Pulmonary artery endothelial cell (primary cell): ENCODE measurements at places on chromosomes 4 and X.

- DNase-seq: no peak
These were observed 157.3 kb downstream of the AASDH start for GRCh38 chr4:56229947-56230346.

- peak; percentile 13 for DNase-seq
These were observed 9.5 kb downstream of the AMBN start for GRCh38 chr4:70601422-70602039.

DNA sequence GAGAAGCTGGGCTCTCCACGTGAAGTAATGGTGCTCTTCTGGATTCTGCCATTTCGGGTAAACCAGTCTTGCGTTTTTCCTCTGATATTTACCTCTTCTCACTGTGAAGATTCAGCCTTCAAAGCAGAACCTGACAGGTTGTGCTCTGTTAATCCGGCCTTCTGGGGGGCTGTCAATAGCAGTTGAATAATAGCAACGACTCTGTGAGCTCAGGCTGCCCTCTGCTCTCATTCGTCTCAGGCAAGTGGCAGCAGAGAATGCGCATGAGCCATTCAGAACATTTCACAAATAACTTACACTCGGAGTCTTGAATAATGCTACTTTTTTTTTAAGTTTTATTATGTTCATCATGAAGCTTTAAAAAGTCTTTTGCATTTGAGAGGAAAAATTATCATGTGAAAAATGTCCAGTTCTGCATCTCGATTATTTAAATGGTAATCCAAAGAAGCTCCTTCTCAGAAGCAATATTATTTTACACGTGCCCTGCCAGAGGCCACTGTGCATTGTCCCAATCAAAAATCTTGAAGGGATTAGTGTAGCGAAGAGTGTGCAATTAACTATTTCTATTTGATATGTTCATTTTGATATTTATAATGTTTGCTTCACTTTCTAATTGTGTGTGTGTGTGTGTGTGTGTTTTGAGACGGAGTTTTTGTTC is 354.2 kb upstream of the FAT1 start:
- no peak for DNase-seq

GRCh38 chr4:148263127-148263526 is 179.1 kb downstream of the NR3C2 start:
- DNase-seq: no peak

GRCh38 chr4:87904639-87905160 is 70.8 kb upstream of the SPP1 start:
- no peak for DNase-seq

DNA sequence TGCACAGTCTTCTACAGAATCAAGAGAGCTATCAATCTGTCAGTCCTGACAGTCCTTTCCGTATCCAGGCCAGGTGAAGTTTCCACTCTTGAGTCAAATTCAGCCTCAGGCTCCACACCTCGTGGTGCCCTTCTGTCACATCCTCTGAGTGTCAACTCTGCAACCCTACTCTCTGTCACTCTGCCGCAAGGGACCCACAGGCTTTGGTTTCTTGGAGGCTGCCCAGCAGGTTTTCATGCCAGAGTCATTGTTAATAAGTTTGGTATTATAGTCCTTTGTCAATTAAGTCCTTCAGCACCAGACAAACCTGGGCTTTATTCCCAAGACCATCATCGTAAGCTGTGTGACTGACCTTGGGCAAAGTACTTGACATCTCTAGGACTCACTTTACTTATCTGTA is 83.4 kb upstream of the KLHL13 start:
- no peak for DNase-seq

- DNase-seq: no peak
These were observed 16.2 kb upstream of the FHL1 start for GRCh38 chrX:136130931-136131833.

DNA sequence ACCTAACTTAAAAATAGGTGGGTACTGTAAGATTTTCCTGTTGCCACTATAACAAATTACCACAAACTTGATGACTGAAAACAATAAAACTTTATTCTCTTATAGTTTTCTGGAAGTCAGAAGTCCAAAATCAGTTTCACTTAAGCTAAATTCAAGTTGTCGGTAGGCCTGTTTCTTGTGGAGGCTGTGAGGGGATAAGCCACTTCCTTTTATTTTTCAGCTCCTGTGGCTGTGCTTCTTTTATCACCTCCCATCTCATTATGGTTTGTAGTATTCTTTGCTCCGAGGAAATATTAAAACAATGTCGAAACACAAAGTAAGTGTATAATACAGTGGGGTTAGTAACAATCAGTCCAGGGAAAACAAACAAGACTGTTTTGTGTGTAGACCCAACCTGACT is 610.5 kb upstream of the TECRL start:
- no peak for DNase-seq

GRCh38 chr4:85826060-85826678 is 351.2 kb downstream of the ARHGAP24 start:
- no peak for DNase-seq

DNA sequence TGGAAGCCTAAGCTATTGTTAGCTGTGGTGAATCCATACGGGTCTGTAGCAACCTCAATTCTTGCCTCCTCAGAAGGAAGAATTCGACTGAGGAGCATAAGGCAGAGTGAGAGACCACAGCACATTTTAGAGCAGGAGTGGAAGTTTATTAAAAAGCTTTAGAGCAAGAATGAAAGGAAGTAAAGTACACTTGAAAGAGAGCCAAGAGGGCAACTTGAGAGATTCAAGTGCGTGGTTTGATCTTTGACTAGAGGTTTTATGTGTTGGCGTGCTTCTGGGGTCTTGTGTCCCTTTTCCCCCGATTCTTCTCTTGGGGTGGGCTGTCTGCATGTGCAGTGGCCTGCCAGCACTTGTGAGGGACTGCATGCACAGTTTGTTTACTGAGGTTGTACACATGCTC is 880.6 kb upstream of the INTU start:
- DNase-seq: no peak

GRCh38 chr4:23978002-23978401 is 88.2 kb upstream of the PPARGC1A start:
- DNase-seq: no peak

- no peak for DNase-seq
These were observed 243.9 kb upstream of the GRIA3 start for GRCh38 chrX:122940199-122940598.

GRCh38 chr4:11801466-11802446 is 373.1 kb upstream of the HS3ST1 start:
- DNase-seq: peak; percentile 90

DNA sequence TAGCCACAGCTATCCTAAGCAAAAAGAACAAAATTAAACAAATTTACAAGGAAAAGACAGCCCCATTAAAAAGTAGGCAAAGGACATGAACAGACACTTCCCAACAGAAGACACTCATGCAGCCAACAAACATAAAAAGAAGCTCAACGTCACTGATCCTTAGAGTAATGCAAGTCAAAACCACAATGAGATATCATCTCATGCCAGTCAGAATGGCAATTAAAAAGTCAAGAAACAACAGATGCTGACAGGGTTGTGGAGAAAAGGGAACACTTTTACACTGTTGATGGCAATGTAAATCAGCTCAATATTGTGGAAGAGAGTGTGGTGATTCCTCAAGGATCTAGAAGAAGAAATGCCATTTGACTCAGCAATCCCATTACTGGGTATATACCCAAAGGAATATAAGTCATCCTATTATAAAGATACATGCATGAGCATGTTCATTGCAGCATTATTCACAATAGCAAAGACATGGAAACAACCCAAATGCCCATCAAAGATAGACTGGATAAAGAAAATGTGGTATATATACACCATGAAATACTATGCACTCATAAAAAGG is 163.0 kb upstream of the TET2 start:
- DNase-seq: no peak

DNA sequence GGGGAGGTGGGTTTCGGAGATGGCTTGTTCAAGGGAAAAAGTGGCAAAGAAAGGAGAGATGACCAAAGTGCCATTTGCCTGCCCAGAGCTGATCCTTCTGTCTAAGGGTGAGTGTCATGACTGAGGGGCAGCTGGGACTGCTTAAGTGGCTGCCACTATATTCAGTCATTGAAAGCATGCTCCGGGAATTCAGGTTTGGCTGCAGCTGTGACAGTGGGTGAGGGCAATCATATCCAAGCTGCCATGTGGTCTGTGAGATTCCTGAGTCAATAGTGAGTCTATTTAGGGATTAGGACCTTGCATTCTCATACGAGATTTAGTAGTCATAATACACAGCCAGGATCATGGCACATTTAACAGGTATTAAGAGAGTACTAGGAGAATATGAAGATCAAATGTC is 138.8 kb upstream of the BANK1 start:
- DNase-seq: no peak

DNA sequence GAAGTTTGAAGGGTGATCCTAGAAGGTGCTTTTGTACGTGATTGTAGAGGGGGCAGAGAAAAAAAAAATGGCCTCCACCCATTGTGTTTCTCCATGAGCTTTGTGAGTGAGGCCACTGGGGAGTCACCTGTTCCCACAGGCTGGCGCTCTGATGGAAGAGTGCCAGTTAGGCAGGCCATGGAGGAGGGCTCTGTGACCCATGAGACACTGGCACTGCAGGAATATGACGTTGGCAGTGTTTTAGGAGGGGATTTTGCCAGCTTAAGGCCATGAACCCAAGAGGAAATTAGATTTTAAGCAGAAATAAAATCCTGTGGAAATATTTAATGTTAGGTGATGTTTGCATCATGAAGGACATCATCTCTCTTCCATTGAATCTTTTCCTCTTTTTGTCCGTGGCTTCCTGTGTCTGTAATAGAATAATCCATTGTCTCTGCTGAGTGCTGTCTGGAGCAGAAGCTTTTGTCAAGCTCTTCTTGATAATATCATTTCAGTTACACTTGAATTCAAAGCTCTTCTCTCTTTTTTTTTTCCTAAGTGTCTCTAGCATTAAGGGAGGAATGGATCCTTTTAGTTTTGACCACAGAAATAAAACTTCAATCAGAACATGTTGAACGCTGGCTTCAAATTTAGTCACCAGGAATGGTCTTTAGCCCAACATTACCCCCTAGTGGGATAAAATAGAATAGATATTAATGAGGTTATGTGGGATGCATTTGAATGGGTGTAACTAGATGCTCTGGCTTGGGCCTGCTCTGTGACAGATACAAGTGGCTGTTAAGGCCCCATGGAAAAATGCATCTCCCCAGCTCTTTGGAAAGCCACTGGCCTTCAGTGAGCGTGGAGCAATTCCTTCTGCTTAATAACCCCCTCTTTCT is 41.0 kb upstream of the UCP1 start:
- DNase-seq: peak; percentile 8

DNA sequence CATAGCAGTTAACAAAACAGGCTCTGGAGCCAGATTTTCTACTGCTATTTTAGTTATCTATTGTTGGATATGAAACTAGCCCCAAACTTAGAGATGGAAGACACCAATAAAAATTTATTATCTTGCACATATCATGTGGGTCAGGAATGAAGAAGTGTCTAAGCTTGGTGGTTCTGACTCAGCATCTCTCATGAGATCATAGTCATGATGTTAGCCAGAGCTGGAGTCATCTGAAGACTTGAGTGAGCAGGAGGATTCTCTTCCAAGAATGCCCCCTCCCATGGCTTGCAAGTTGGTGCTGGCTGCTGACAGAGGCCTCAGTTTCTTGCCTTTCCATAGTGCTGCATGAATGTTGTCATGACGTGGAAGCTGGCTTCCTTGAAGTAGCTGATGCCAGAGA is 68.2 kb upstream of the TAPT1 start:
- no peak for DNase-seq

- no peak for DNase-seq
These were observed 514.4 kb downstream of the RPA4 start for GRCh38 chrX:97398030-97398551.

GRCh38 chrX:104430072-104430741 is 135.8 kb upstream of the IL1RAPL2 start:
- no peak for DNase-seq

- DNase-seq: no peak
These were observed 55.1 kb downstream of the SH3RF1 start for GRCh38 chr4:169215656-169216055.

DNA sequence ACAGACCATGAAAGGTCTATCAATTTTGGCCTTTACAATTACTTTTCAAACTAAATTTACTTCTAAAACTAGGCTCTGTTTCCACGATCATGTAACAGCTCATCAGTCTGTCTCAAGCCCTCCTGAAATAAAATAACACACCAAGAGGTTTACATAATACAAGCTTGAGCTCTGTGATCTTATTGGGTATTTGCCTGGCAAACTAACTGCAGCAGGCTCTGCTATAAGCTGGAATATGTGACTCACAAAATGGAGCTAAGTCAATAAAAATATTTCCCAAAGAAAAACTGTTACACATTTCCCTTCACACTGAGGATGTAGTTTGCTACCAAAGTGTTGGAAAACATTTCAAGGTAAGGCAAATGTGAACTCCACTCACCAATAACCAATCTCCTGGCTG is 94.7 kb upstream of the GPM6B start:
- no peak for DNase-seq

GRCh38 chrX:48569958-48570357 is 4.3 kb upstream of the RBM3 start:
- DNase-seq: no peak

- no peak for DNase-seq
These were observed 7.4 kb downstream of the WDR44 start for GRCh38 chrX:118353081-118353850.

DNA sequence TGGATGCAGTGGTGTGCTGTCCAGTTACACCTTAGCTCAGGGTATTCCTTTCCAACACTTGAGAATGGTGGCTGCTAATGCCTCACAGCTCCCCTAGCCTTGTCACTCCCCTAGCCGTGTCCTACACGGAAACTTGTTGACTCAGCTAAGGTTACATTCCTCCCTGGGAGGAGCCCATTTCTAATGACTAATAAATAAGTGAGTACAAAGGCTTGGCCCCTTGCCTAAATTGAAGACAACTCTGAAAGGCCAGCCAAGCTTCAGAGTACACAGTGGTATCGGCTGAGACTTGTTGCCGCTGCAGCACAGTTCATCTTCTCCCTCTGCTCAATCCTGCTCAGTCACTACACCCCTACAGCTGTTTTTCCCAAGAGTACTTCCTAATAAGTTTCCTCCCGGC is 21.2 kb upstream of the SLC25A31 start:
- peak; percentile 67 for DNase-seq

DNA sequence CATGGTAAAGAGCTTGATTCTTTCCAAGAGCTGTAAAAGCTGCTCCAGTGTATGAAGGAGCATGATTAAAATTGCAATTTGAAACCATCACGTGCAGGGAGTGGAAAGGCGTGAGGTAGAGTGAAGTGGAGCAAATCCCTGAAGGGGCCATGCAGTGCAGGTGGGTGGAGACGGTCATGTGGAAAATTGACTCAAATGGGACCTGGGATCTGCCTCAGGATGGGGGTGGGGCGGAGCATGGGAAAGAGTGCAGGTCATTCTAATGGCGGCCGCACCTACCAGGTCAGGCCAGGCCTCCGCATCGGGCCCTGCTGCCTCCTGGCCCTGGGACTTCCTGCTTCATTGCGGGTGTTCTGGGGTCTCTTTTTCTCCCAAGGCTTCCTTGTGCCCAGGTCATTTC is 25.3 kb upstream of the TRIM60 start:
- no peak for DNase-seq

GRCh38 chr4:128707864-128708263 is 101.6 kb upstream of the JADE1 start:
- no peak for DNase-seq

DNA sequence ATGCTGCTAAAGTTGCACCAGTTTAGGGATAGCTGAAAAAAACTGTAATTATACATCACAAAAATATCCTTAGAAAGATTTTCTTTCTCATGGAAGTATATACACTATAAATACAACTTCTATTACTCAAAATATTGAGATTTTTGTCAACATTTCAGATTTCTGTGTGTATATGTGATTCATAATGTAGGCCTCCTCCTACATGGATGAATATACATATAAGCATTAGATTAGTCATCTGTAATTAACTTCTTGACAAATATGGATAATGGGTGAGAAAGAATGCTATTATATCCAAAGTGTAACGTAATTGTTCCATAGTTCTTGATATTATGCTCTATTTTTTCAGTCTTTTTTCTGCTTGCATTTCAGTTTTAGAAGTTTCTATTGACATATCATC is 124.9 kb downstream of the CBLL2 start:
- DNase-seq: no peak
